ENCODE measurements at places on chromosomes 7 and 10.

GRCh38 chr10:119368991-119369869 is 161.9 kb downstream of the GRK5 start:
- DNase-seq: no peak

DNA sequence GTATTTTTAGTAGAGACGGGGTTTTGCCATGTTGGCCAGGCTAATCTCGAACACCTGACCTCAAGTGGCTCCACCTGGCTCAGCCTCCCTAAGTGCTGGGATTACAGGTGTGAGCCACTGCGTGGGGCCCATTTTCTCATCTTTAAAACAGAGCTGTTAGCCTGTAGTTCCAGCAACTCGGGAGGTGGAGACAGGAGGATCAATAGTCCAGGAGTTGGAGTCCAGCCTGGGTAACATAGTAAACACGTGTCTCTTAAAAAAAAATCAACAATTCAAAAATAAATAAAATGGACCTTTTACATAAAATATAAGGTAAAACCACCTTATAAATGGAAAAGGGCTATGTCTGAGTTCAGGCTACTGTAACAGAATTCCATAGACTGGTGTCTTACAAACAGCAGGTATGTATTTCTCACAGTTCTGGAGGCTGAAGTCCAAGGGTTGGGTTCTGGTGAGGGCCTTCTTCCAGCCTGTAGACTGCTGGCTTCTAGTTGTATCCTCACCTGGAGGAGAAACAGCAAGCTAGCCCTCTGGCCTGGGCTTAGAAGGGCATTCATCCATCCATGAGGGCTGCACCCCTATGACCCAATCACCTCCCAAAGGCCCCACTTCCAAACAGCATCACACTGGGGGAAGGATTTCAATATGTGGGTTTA is 7.0 kb upstream of the PVRIG start:
- DNase-seq: no peak

- DNase-seq: no peak
Measured at GRCh38 chr7:35828817-35829216, 28.0 kb downstream of the SEPTIN7 start.

DNA sequence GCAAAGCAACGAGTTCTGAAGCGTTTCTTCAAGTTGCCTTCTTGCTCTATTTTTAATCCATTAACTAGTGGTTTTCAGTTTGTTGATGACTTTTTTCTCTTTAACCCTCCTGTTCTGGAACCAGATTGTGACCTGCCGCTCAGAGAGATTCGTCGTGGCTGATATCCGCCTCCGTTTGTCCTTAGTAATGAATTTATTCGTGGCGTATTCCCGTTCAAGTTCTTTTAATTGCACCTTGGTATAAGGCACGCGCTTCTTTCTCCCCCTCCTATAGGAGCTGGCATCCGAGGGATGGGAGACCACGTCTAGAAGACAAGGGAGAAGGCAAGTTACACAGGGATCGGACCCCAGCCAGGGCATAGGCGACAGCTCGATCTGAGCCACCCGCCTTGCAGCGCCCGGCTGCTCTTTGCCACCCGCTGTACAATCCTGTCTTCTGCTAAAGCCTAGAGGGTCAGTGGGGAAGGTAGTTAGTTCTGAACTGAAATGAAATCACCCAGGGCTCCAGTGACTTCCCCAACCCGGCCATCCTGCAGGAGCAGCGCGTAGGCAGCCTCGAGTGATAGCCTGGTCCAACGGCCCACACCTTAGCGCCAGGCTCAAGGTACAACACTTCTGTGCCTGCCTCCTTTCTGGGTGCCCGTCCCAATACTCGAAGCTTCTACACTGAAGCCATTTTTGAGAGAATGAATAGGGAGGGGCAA is 1.6 kb downstream of the HOXA13 start:
- no peak for DNase-seq

- no peak for DNase-seq
Measured at GRCh38 chr10:132984801-132985545, 42.6 kb upstream of the CFAP46 start.

GRCh38 chr10:21972584-21972983 is 30.9 kb downstream of the DNAJC1 start:
- no peak for DNase-seq

DNA sequence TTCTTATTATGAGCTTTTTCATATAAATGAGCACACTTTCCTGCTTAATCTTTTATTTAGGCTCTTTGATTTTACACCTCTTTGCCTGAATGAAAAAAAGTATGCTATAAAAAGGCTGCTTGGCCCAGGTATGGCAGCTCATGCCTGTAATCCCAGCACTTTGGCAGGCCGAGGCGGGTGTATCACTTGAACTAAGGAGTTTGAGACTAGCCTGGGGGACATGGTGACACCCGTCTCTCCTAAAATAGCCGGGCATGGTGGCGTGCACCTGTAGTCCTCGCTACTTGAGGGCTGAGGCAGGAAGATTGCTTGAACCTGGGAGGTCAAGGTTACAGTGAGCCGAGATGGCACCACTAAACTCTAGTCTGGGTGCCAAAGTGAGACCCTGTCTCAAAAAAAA is 72.9 kb downstream of the DOCK4 start:
- DNase-seq: no peak

- DNase-seq: peak; percentile 82
Measured at GRCh38 chr7:100130608-100131453, 4.1 kb downstream of the MBLAC1 start.

DNA sequence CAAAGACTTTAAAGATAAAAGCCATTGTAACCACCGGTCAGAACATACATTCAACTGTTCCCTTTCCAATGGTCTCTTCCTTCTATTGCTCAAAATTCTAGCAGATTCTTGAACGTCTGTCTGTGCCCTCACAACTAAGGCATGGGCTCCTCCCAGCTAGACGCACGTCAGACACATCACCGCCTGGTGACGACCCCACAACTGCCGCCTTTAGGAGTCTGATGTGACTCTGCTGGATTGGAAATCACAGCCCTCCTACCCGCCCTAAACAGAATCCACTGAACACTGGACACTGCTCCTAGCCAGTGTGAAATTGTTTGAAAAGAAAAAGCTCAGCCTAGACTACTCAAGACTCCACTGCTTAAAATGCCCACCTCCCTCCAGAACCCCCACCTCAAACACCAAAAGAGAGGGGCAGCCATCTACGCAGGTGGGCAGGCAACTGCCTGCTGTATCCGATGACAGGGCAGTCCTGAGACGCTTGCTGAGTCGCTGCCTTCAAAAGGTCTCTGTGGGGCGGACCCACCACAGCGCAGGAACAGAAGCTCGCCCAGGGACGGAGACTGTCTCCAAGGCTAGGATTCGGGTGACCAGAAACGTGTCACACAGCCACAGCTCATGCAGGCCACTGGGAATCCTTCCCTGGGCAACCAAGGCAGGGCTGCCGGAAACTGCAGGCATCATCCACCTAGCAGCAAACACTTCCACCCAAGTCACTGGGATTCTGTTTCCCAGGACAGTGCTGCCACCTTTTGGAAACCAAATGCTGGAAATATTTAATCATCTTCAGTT is 34.7 kb downstream of the GSDME start:
- no peak for DNase-seq

- DNase-seq: no peak
Measured at GRCh38 chr7:70775570-70776156, 356.3 kb upstream of the GALNT17 start.

DNA sequence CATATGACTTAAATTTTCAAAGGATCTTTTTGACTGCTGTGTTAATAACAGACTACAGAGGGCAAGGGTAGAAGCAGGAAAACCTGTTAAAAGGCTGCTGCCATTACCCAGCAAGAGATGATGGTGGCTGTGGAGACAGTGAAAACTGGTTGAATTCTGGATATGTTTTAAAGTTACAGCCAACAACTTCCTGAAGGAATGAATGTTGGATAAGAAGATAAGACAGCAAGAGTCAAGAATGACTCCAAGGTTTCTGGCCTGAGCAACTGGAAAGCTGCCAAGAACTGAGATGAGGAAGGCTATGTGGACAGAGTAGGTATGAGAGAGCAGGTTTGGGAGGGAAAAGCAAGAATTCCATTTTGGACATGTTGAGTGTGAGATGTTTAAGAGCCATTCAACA is 19.1 kb downstream of the CNOT4 start:
- no peak for DNase-seq

DNA sequence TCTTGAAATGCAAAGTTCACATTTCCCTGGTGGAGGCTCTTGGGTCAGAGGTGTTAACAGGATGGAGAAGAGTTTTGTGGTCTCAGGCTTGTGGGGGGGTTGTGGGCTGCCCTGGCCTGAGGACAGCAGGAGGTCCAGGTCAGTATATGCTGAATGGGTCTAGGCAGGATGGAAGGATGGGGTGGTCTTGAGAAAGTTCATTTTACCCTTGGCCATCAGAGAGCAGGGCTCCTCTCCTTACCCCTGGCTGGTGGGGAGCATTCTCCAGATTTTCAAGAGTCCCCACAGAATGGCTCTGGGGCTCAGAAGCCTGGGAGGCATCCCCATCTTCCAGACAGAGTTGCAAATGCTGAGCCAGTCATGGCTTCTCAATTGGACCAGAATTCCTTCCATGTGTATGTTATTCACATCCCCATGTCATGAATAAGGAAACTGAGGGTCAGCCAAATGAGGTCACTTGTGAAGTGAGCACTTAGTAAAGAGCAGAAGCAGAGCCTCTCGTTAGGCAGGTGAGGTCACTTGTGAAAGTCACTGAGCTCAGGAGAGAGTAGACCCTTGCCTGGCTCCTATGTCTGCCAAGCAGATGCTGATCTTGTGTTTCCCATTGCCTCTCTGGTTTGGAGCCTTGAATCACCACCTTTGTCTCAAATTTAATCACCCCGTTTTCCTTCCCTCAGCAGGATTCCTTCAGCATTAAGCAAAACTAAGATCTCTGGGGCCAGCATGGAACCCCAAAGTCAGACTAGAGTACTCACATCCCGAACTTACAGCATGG is 33.0 kb downstream of the MBL2 start:
- no peak for DNase-seq

GRCh38 chr7:29196971-29197595 is 2.5 kb downstream of the CHN2 start:
- DNase-seq: no peak

DNA sequence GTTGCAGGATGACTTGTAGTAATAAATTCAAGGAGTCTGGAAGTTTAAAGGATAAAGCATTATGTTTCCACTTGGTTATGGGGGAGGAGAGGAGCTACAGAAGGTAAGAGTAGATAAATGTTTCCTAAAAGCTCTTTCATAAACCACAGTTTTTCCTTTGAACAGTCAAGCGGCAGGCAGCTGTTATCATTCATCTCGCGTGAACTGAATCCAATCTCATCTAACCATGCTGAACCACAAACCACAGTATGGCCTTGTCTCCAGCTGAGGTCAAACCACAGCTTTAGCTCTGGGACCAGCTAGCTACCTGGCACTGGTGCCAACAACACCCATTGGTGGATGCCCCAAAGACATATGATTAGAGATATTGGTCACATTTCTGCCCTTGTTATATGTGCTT is 63.3 kb downstream of the NOC3L start:
- no peak for DNase-seq

DNA sequence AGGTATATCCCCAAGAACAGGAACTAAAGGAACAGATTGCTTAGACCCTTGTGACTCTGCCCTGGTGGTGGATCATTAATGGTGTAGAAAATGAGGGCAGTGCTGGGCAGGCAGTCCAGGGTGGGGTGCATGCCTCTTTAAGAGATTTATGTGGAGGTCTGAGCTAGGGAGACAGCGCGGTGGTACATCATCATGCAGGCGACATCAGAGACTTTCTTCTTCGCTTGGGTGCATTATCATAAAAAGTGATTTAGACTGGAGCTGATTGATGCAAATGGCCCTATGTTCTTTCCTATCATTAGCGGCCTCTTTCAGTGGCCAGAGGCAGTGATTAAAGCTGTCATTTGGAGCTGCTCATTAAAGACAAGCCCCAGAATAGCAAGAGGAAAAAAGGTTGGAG is 519.1 kb upstream of the GALNT17 start:
- DNase-seq: no peak

DNA sequence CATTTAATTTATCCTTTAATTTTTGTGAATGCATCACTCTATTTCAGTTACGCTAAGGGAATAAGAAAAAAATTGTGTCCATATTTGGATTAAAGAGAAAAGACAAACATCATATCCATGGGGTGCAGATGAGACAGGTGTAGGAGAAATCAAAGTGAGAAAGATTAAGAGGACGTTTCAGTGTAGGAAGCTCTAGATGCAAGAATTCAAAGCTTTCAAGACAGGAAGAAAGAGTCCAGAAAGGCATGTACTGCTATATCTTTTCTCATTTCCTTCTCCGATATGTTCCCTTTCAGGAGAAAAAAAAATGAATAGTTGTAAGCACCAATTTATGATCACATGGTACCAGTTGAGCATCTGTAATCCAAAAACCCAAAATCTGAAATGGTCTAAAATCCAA is 17.0 kb upstream of the C1GALT1 start:
- DNase-seq: no peak

GRCh38 chr7:151869968-151870918 is 6.7 kb downstream of the PRKAG2 start:
- DNase-seq: no peak

- DNase-seq: no peak
Measured at GRCh38 chr7:77684030-77684429, 12.2 kb upstream of the RSBN1L start.

DNA sequence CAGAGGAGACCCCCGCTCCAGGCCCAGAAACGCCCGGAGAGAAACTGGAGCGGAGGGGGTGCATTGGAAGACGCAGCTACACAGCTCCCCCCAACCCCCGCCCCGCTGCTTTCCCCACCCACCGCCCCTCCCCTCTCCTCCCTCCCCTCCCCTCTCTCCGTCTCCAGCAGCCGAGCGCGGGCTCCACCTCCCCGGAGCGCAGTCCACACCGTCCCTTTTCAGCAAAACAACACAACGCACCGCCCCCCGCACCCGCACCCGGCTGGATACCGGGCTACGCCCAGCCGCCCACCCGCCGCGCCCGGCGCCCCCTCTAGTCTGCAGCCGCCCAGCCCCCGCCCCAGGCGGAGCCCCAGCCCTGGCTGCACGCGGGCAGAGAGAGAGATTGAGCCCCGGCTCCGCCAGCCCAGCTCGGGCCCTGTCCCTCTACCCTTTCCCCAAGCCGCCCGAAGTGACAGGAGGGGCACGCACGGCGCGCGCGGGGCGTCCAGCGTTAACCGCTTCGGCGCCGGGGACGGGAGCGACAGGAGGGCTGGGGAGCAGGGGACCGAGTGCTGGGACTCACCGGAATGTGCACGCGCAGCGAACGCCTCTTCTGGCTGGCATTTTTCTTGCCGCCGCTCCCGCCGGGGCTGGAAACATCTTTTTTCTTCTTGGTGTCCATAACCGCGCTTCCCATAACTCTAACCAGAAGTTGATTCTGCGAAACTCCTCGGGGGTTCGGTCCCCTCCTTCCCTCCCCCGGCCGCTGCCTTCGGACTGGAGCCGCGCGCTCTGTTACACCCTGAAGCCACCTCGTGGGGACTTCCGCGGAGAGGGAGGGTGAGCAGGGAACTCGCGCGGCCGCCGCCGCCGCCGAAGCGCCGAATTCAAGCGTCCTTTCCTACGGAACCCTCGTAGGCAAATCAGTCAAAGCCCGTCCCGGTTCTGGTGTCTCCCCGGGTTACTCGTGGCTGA is 695 bp downstream of the PRKAG2 start:
- peak; percentile 53 for DNase-seq

GRCh38 chr10:60872451-60872850 is 71.5 kb downstream of the RHOBTB1 start:
- no peak for DNase-seq

DNA sequence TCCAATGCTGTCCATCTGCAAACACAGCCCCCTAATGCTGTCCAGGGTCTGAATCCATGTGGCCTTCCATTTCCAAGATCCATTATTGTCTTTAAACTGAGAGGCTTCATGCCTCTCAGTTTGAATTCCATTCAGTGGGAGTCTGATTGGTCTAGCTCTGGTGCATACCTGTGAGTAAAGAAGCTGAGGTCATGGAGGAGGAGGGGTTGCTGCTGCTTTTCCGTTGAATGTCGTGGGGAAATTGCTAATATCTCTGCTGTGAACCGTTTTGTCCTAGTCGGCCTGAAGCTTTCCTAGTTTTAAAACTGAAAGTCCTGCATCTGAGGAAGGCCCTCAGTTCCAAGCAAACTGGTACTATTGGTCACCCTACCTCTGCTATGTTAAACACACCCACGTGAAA is 17.7 kb downstream of the SH2D4B start:
- no peak for DNase-seq

All from omental fat pad (tissue), 4 donors.